Uterus (tissue), 4 donors: ENCODE measurements at places on chromosomes 6 and 20. TPM values are rescaled to one million over a fixed set of nuclear protein-coding genes. Genes with fewer than 3 reads are reported as not detected.

DNA sequence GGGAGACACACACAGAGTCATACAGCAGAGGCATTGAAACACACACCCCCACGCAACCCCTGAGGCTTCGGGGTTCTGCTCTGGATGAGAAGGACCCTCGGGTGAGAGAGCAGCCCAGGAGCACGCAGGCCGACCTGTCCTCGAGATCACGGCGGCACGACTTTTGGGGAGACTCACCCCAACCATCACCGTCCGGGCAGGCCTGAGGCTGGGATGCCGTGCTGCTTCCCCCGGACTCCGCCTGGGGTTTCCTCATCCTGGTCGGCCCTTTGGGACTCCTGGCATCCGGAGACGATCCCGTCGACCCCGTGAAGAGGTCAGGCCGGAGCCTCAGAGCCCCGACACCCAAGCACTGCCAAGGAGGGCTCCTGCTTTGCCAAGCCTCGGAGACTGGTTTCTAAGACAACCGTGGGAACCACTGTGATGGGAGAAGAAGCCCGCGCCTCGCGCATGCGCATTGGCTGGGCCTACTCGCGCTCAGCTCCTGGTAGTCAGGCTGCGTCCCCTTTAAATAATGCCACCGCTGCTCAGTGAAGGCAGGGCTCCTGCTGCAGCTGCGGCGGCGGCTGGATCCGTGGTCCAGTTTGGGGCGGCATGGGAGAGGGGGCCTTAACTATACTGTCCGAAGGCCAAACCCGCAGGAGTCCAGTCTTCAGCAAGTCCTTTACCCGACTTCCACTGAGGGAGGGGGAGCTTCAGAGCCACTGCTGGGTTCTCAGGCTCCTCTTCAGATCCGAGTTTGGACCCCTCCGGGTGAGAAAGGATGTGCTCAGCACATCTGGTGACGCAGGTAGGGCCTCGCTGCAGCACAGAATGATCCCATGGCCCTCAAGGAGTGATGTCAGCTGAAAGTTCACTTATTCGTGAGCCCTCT lies 171.4 kb upstream of the ZNF337 start:
- no peaks in the 10 kb centered on the region for H3K27me3 ChIP-seq
- no peaks in the 10 kb centered on the region for H3K4me1 ChIP-seq
- H3K36me3 ChIP-seq, result no peaks in the 10 kb centered on the region
- H3K4me3 ChIP-seq, result peak overlapping the region; percentile 23
- DNase-seq, result peak; percentile 70

The NTSR1 gene
- total RNA-seq, result not detected

- no peaks in the 10 kb centered on the region for H3K27me3 ChIP-seq
- no peak for DNase-seq
- H3K27ac ChIP-seq, result no peak overlapping the region
- H3K4me3 ChIP-seq, result no peak overlapping the region
These were observed 41.3 kb upstream of the ZMYND8 start for GRCh38 chr20:47397652-47398301.

The CST5 gene
- not detected for total RNA-seq

The VWA7 gene
- 2.8 TPM for total RNA-seq

GRCh38 chr6:5159162-5159561 lies 74.0 kb downstream of the PPP1R3G start:
- H3K36me3 ChIP-seq, result no peaks in the 10 kb centered on the region
- H3K4me1 ChIP-seq, result no peaks in the 10 kb centered on the region
- H3K27me3 ChIP-seq, result no peaks in the 10 kb centered on the region
- H3K27ac ChIP-seq, result no peak overlapping the region
- no peak for DNase-seq

The MATN4 gene
- 5.6 TPM for total RNA-seq

- H3K4me3 ChIP-seq, result no peak overlapping the region
- no peaks in the 10 kb centered on the region for H3K4me1 ChIP-seq
- no peaks in the 10 kb centered on the region for H3K27me3 ChIP-seq
- no peak for DNase-seq
These were observed 75.1 kb downstream of the CNBD2 start for GRCh38 chr20:36043441-36043840.

- DNase-seq, result no peak
- no peaks in the 10 kb centered on the region for H3K36me3 ChIP-seq
- H3K27me3 ChIP-seq, result no peaks in the 10 kb centered on the region
- H3K4me1 ChIP-seq, result no peaks in the 10 kb centered on the region
- no peak overlapping the region for H3K4me3 ChIP-seq
These were observed 139.3 kb upstream of the PHACTR1 start for GRCh38 chr6:12577124-12577850.

DNA sequence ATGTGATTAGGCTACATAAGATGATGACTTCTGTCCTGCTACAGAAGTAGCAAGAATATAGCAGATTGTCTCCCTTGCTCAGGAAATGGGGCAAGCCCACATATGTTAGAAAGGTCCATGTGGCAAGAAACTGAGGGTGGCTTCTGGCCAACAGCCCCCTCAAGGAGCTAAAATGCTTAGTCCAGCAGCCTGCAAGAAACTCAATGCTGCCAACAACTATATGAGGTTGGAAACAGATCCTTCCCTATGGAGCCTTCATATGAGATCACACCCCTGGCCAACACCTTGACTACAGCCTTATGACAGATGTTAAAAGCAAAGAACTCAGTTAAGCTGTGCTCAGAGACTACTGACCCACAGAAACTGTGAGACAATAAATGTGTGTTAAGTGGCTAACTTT lies 22.1 kb downstream of the PTPRT start:
- DNase-seq, result no peak
- no peak overlapping the region for H3K4me3 ChIP-seq
- no peaks in the 10 kb centered on the region for H3K36me3 ChIP-seq

GRCh38 chr6:108156180-108156937 lies 9.5 kb upstream of the NR2E1 start:
- H3K27me3 ChIP-seq, result peaks cover 67% of the 10 kb centered on the region
- H3K36me3 ChIP-seq, result no peaks in the 10 kb centered on the region
- H3K4me1 ChIP-seq, result no peaks in the 10 kb centered on the region
- no peak overlapping the region for H3K27ac ChIP-seq
- DNase-seq, result no peak
- no peak overlapping the region for H3K4me3 ChIP-seq

The ECHDC1 gene
- total RNA-seq, result 7.4 TPM

GRCh38 chr6:138107752-138108592 lies 753 bp upstream of the PERP start:
- H3K27me3 ChIP-seq, result no peaks in the 10 kb centered on the region
- H3K27ac ChIP-seq, result peak overlapping the region; percentile 72
- DNase-seq, result no peak
- peak overlapping the region; percentile 78 for H3K4me3 ChIP-seq
- no peaks in the 10 kb centered on the region for H3K36me3 ChIP-seq

DNA sequence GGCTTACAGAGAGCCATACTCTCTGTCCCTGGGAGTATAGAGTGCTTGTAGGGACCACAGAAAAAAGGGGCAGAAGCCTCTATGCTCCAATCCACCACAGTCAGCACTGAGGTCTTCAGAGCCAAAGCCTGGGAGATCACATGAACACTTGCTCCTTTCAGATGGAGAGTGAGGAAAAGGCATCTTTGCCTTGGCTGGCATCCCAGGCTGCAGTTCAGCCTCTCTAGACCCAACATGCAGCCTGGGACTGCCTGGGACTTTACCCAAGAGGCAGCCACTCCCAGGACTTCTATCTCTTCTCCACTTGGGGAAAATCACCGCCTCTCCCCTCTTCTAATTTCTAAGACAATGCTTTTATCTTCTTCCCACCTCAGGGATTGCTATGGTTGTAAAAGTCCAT lies 46.5 kb upstream of the MYLIP start:
- H3K27me3 ChIP-seq, result no peaks in the 10 kb centered on the region
- H3K36me3 ChIP-seq, result no peaks in the 10 kb centered on the region
- H3K4me1 ChIP-seq, result no peaks in the 10 kb centered on the region
- H3K4me3 ChIP-seq, result no peak overlapping the region

The DNMT3B gene
- 0.26 TPM for total RNA-seq

DNA sequence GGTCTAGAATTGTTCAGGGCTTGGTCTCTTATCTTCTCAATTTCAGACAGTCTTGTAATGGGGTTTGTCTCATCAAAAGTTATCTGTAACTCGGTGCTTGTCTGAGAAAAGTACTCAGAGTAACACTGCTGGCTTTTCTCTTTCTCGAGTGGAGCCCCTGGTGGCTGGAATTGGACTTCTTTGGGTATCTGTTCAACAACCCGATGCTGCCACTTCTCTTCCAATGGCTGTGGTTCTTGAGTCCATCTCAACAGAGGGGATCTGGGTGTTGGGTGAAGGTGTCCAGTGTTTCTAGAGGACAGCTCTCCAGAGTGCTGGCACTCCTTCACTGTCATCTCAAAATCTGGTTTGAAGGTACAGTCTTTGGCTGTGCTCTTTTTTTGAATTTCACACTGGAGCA lies 24.6 kb downstream of the DST start:
- H3K27me3 ChIP-seq, result no peaks in the 10 kb centered on the region
- H3K27ac ChIP-seq, result no peak overlapping the region
- no peaks in the 10 kb centered on the region for H3K4me1 ChIP-seq

The LRRC1 gene
- 4.4 TPM for total RNA-seq
